ENCODE measurements at places on chromosomes 2 and 18. TPM values are rescaled to one million over a fixed set of nuclear protein-coding genes. Genes with fewer than 3 reads are reported as not detected.
A peak's percentile ranks its signal among the peaks of the same experiment; 100 is the strongest.

DNA sequence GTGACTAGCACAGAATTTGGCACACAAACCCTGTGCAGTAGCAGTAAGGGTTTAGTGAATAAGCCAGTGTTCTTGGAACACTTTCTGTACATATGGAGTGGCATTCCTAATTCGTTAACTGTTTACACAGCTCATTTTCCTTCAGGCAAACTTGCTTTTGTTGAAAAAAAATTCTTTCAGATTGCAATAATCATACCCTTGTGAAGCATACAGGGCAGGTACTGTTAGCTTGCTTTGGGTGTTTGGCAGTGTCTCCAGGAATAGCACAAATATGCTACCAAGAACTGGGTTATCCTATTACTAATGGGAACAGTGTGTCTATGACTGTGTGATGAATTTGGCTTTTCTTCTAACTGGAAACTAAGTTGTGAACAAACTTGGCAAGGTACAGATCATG, 33.4 kb downstream of the UGP2 start:
- no peak for DNase-seq

DNA sequence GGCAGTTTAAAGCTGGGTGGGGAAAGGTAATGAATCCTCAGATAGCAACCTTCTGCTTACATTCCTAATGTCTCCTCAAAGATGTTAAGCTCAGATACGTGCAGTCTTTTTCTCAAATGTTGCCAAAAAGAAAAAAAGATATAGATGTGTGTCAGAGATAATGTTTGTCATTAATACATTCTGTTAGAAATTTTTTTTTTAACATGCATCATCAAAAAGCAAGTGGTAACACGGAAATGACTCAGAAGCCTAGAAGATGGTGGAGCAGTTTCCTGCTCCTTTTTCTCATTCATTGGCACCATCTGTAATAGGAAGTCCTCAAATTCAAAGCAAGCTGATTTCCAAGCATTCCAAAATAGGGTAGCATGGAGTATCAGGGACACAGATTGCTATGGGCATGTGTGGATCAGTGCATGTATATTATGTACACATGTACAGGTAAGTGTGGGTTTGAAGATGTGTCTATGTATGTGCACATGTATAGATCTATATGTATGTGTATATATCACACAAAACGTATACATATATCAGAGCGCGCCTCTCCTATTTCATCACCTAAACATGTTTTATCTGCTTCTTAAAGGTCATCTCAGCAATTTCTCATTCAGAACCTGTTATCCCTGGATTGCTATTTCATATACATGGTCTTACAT, 79.9 kb upstream of the ITGB6 start:
- DNase-seq: no peak

GRCh38 chr2:109463891-109464290, 149.9 kb downstream of the SEPTIN10 start:
- DNase-seq: no peak

DNA sequence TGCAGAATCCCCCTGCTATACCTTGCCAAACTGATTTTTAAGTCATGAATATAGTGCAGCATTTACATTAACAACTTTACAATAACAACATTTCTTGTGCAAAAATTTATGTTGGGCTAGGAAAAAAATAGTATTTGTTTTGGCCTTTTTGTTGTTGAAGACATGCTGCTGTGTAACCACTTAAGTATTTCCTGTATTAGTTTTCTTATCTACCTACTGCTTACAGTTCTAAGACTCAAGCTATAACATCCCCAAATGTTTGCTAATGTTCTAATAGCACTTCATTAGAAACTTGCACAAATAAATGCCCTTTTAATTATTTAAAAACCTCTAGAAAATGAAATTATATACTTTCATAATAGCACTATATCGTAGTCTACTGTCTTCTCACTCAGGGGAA, 154.3 kb upstream of the DOCK10 start:
- no peak for DNase-seq

DNA sequence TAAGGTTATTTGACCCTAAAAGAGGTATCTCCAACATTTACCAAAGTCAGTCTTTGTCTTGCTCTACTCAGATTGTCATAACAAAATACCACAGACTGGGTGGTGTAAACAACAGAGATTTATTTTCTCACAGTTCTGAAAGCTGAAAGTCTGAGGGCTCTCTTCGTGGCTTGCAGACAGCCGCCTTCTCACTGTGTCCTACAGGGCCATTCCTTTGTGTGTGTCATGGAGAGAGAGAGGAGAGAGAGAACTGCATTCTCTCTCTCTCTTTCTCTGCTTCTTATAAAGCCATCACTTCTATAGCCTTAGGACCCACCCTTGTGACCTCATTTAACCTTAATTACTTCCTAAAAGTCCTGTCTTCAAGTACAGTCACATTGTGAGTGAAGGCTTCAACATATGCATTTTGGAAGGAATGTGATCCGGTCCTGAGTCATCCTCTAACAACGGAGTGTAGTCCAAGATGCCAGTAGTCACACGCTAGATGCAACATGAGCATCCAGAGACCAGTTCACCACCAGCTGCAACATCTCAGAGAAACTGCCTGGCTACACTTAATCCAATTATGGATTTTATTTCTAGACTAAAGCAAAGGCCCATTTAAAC, 130.2 kb downstream of the CD226 start:
- DNase-seq: no peak

GRCh38 chr2:24491542-24492420, 727 bp downstream of the NCOA1 start:
- peak; percentile 75 for DNase-seq

DNA sequence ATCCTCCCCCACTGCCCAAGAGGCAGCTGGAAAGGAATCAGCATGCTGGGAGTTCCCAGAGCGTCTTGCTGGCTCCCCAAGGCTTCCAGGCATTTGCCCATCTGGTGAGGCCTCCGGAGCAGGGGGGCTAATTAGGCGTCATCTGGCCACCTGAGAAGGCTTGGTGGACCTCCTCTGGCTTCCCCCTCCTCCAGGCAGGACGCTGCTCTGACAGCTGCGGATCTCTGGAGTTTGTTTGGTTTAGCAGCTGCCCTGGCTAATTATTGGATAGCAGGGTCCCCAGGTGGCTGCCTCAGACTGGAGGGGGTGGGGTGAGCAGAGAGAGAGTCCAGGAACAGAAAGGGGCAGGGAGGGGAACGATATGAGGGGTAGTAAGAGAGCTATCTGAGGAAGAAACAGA, 425.2 kb upstream of the MEX3C start:
- DNase-seq: no peak

- peak; percentile 37 for DNase-seq
Measured at GRCh38 chr2:96764253-96764637, 3.5 kb downstream of the CNNM4 start.

GRCh38 chr2:226544596-226545210, 254.9 kb downstream of the IRS1 start:
- DNase-seq: no peak

GRCh38 chr2:149399934-149400615, 69.7 kb downstream of the LYPD6 start:
- no peak for DNase-seq

- DNase-seq: no peak
Measured at GRCh38 chr18:63207835-63208234, 111.7 kb downstream of the BCL2 start.

DNA sequence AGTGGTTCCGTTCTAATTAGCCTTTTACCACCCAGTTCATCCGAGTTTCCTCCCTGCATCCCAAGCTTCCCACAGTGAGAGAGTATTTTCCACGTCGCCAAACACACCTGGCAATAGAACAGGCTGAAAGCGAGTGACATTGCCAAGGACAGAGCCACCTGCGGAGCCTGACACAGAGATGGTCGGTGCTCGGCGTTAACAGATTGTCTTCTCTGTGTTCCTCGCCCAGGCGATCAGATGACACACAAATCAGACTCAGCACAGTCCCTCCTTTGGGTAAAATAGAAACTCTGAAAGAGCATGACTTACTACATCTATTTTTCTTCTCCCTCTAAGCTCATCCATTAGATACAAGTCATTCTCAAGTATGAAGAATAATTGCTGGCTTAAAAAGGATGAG, 107.7 kb downstream of the CD226 start:
- no peak for DNase-seq

DNA sequence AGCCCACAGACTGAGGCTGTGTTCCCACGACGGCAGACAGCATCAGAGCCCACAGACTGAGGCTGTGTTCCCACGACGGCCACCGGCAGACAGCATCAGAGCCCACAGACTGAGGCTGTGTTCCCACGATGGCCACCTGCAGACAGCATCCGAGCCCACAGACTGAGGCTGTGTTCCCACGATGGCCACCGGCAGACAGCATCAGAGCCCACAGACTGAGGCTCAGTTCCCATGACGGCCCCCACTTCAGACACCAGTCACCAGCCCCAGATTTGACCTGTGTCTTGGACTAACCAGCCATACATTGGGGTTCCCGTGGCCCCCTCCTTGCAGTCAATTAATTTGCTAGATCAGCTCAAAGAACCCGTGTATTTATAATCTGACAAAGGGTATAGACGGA, 57.8 kb upstream of the SNTG2 start:
- DNase-seq: no peak

GRCh38 chr2:179671043-179671981, 190.1 kb downstream of the ZNF385B start:
- DNase-seq: no peak

- peak; percentile 66 for DNase-seq
Measured at GRCh38 chr2:44016282-44016681, 20.5 kb upstream of the LRPPRC start.

DNA sequence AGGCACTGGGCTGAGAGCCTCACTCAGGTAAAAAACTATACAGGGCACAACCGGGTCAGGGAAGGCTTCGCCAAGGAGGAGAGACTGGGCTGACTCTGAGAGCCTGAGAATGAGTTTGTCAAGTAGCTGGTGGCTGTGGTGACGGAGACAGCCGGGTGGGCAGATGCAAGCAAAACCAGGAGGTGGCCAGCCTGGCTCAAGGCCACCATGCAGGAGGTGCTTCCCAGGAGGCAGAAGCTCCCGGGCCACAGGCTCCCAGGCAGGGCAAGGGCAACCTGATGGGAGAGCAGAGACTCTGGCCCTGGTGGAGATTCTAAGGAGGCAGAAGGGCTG, 2.9 kb upstream of the INHBB start:
- DNase-seq: no peak

GRCh38 chr2:230525682-230526081, 109.7 kb downstream of the SP100 start:
- DNase-seq: no peak

DNA sequence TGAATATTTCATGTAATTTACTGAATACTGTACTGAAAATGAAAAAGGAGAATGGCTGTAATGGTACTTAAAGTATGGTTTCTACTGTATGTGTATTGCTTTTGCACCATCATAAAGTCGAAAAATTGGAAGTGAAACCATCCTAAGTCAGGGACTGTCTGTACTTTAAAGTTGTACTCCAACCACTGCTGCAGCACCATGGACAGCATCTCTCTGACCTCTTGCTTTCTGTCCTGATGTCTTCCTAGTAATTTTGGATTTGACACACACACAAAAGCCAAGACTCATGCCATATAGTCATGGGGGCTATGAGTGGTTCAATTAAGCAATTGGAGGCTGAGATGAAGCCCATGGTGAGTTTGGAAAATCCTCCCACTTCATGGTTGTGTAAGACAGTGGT, 256.3 kb upstream of the PKDCC start:
- DNase-seq: no peak

DNA sequence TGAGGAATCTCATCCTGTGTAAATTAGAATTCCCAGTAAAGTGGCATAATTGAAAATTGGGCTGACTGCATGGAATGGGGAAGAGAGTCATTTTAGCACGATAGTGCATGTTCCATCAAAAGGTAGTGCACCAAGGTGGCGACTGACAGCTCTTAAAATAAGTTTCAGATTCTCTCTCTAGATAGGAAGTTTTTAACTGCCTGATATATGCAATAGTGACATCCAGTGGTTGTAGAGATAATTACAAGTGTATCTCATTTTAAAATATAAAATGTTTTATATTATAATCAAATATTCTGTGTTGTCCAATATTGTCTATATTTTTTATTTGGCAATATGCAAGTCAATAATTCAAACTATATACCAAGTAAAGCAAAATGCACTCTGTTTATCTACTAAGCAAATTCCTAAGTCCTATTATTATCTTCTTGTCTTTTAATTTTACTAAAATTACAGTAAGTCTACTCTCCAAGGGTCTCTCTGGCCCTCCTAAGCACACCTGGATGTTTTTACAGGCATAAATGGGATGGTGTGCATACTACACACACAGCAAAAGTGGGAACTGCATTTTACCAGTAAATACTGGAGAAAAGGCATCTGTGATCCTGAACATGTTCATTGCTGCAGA, 397.7 kb upstream of the HNRNPA3 start:
- peak; percentile 34 for DNase-seq

GRCh38 chr2:16135913-16136310, 195.6 kb downstream of the MYCN start:
- DNase-seq: no peak

GRCh38 chr18:37483984-37484819, 81.4 kb downstream of the CELF4 start:
- DNase-seq: no peak

GRCh38 chr2:5176764-5177163, 515.4 kb upstream of the SOX11 start:
- DNase-seq: no peak

- DNase-seq: no peak
Measured at GRCh38 chr2:124001696-124002430, 23.2 kb upstream of the CNTNAP5 start.

GPATCH11 gene
- 9.9 TPM for total RNA-seq

HOXD13 gene
- total RNA-seq: not detected

ASIC4 gene
- total RNA-seq: 13.5 TPM

PTPRN gene
- 0.71 TPM for total RNA-seq

UGT1A8 gene
- not detected for total RNA-seq

SERPINE2 gene
- 0.13 TPM for total RNA-seq

C2orf92 gene
- 4.5 TPM for total RNA-seq

SAG gene
- total RNA-seq: not detected

MALL gene
- total RNA-seq: 0.24 TPM

CDH2 gene
- total RNA-seq: 0.09 TPM
